ENCODE measurements at places on chromosomes 1 and 21. TPM values are rescaled to one million over a fixed set of nuclear protein-coding genes. Genes with fewer than 3 reads are reported as not detected.

The FCRL2 gene
- total RNA-seq = not detected

The PTCH2 gene
- total RNA-seq = 1.3 TPM

The DIPK1A gene
- total RNA-seq = 4.3 TPM

The INKA2 gene
- 4.0 TPM for total RNA-seq

The FAM3B gene
- total RNA-seq = not detected

The CGN gene
- total RNA-seq = 19.7 TPM

The RGS1 gene
- not detected for total RNA-seq

The UBE2G2 gene
- total RNA-seq = 86.5 TPM

Measured in HCT116 (cell line).